ENCODE measurements at places on chromosomes 2 and 18. TPM values are rescaled to one million over a fixed set of nuclear protein-coding genes. Genes with fewer than 3 reads are reported as not detected.

GRCh38 chr18:58394046-58394445 is 234.8 kb downstream of the ALPK2 start:
- DNase-seq: no peak

DNA sequence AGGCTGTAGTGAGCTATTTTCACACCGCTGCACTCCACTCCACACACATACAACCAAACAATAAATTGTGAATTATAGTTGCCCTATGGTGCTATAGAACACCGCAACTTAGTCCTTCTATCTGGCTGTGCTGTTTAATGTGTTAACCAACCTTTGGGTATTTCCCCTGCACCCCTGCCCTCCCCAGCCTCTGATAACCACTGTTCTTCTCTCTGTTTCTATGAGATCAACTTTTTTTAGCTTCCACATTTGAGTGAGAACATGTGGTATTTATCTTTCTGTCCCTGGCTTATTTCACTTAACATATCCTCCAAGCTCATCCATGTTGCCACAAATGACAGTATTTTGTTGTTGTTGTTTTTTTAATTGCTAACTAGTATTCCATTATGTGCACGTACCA is 32.5 kb downstream of the TET3 start:
- DNase-seq: no peak

DNA sequence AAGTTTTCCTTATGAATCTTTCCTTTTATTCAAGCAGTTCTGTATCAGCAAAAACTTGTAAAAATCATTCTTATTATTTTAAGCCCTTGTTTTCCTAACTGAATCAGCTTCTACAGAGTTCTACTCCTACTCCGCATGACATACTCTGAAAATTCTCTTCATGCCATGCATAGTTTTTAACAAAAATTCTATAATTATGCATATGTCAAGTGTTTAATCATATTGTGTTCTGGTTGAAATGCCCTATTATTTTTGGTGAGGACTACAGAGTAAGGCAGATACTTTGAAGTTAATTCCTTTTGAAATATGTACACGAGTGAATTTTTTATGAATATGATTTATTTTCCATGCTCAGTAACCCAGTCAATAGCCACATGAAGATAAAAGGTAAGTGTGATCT is 28.8 kb downstream of the ANKRD30B start:
- DNase-seq: no peak

- no peak for DNase-seq
Observed at GRCh38 chr2:212284166-212284565, 254.4 kb downstream of the ERBB4 start.

DNA sequence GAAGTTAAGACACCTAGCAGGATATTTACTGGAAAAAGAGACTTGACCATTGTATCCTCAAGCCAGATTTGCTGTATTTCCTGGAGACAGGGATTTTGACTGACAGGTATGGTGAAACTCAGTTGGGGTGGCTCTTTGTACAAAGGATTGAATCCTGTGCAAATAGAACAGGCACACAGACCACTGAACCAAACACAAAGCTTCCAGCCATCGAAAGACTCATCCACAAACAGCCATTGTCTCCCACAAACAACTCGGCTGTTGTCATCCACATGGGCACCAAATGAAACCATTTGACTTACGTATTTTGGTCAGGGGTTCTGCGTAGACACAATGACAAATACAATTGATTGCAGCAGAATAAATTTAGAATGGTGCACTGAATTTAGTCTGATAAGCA is 15.9 kb downstream of the RNF152 start:
- no peak for DNase-seq

DNA sequence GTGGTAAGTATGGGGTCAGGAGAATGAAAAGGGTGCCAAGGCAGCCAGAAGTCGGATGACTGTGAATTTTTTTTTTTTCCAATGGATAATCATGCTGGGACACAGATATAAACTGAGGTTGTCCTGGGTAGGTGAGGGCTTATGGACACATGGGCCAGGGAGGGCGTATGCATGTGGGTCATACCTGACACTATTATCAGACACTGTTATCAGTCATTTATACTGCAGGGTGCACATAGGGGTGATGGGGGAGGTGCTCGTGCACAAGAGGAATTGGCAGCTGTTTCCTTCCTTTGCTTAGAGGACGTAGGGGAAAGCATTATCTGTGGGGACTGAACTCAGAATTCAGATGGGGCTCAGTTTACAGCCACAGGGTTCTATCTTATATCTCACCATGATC is 10.1 kb downstream of the CTIF start:
- no peak for DNase-seq

DNA sequence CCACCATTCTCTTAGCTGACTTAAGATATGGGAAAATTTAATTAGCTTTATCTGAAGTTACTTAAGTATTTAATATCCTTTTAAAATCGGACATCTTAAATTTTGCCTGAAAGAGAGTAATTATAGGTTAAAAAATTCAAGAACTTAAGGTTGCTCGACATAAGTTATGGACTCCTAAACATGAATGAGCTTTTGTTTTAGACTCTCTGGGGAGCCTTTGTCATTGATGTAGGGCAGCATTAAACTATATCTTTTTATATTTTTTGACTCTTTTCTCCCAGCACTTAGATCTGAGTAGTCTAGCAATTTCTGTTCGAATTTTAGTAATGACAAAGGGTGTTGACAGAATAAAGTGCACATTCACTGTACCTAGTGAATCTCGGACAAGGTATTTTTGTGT is 4.7 kb downstream of the PHLPP1 start:
- no peak for DNase-seq

- no peak for DNase-seq
Observed at GRCh38 chr2:173982918-173983317, 17.7 kb upstream of the SP3 start.

DNA sequence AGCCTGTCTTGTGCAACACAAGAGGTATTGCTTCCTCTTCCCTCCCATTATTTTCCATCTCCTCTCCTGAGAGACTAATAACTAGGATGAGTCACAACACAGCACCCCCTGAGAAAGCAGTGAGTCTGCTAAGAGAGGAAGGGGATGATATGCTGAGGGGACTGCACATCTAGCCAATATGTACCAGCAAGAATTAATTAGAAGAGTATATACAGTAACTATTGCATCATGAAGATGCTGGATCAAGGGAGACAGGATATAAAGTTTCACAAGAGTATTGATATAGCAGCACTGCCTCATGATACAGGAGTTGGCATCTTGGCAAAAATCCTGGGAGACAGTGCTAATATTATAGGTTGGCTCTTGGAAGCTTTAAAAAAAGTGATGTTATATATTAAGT is 289.9 kb upstream of the RBMS1 start:
- DNase-seq: no peak

DNA sequence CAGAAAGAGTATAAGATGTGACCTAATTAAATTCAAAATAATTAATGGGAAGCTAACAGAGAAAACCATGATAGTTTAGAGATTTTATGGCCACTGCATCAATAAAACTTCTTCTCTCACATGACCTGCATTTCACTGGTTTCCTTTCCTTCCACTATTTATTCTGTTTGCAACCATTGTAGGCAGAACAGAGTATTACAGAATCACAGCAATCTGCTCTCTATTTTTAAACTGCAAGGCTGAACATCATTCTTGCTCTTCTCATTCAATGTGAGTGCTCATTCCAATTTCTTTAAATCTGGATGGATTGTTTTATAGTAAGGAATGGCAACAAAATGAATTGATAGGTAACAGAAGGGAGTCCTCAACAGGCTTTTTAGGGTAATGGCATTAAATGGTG is 715.5 kb upstream of the RAB6C start:
- DNase-seq: no peak

GRCh38 chr2:189199797-189200196 is 20.2 kb upstream of the COL5A2 start:
- no peak for DNase-seq

GRCh38 chr2:157508676-157509075 is 64.8 kb upstream of the CYTIP start:
- no peak for DNase-seq

DNA sequence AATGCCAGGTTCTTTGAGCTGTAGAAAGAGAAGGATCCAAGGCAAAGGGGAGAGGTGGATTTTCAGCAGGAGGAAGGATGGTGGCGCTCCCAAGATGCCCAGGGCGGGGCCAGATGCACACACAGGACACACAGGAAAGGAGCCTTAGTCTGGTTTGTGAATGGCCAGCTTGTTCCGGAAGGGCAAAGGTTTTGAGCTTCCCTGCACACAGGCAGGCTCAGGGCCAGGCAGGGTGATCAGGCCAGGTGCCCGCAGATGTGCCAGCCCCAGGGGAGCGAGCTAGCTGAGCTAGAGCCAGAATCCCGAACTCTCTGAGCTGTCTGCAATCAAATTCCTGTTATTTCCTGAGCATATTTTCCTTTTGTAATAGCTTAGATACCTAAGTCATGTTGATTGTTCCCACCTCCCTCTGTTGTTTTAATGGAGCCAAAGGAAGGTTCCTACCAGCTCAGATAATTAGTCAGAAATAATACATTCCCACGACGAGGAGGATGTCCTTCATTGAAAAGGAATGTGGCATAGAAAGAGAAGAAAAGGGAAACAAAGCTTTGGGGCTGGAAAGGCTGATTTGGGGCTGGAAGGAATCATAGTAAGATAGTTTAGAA is 13.7 kb upstream of the OTOF start:
- no peak for DNase-seq

DNA sequence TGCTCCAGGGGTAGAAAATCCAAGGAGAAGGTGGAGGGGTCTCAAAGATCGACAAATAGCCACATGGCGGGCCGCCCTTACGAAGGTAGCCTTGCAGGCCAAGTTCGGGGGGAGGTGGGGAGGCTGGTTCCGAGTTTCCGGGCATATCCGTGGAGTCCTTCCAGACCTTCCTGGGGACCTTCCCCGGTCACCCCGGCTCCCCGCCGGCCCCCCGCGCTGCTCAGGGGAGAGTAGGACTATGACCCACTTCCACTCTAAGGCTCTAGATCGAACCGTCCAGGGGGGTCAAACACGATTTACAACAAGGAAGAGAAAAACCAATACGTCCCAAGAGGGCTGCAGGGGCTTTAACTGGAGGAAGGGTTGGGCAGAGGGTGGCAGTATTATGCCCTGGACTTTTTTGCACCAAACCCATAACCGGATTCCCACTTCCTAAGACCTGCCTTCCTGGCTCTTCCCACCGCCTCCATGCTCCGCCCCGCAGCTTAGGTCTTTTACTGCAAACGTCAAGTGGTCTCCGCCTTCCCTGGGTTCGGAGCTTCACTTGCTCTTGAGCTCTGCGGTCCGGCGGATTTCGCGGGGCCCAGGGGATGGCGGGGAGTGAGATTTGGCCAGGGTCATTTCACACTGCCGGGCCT is 779 bp upstream of the LYPD6 start:
- peak; percentile 29 for DNase-seq

DNA sequence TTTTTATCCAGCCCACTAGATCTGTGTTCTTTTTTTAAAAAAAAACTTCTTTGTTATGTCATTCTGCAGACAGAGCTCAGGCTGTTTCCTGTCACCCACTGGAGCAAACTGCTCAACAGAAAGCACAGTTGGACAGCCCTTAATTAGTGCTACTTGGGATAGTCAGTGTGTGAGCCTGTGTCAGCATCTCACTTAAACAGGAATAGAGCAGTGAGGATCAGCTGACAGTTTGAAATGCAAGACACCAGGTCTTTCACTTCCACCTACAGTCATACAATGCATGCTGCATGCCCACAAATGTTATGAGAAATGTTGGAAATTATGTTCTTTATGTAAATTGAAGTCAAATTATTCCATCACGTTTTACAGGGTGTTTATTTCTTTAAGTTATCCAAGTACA is 174.9 kb downstream of the NR4A2 start:
- no peak for DNase-seq

GRCh38 chr18:9943311-9943710 is 29.5 kb downstream of the VAPA start:
- no peak for DNase-seq

DNA sequence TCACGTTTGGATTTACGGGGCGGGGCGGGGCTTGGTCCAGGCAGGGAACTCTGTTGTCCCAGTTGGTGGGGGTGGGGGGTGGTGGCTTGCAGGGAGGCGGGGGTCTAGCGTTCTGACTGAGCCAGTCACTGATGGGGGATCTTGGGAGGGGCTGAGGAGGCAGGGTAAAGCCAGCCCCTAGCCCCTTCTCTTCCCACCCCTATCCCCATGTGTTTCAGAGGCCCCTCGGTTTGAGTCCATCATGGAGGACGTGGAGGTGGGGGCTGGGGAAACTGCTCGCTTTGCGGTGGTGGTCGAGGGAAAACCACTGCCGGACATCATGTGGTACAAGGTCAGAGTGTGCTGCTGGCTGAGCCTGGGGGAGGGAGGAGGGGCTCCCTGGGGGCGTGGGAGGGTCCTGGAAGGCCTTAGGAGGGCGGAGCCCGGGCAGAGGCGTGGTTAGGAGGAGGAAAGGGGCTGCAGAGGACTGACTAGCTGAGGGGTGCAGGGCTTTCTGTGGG is 22.0 kb upstream of the GMPPA start:
- DNase-seq: no peak

GRCh38 chr2:113370478-113371091 is 66.9 kb upstream of the ZNG1B start:
- DNase-seq: peak; percentile 75

GRCh38 chr18:32714571-32715148 is 58.2 kb downstream of the KLHL14 start:
- peak; percentile 46 for DNase-seq

DNA sequence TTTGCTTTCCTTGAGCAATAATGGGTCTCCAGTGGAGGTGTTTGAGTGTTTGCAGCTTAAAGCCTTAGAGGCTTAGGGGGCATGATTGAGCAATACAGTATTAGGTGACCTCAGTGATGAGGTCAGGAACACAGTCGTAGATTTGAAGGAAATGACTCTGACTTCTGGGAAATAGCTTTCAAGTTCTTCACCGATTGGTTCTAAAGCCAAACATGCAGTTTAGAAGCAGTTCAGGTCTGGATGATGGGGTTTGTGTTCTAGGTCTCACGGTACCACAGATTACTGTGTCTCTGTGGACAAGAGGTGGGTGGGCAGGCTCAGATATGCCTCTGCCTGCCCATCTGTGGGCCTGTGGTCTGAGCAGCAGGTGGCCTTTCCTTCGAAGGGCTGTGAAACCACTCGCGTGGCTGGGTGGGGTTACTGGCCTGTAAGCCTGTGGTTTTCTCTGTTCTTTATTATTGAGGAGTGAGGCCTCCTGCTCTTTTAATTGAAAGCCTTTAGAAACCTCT is 7.8 kb downstream of the MTHFD2 start:
- DNase-seq: no peak

- DNase-seq: no peak
Observed at GRCh38 chr18:38789141-38789540, 1223.5 kb upstream of the CELF4 start.

DNA sequence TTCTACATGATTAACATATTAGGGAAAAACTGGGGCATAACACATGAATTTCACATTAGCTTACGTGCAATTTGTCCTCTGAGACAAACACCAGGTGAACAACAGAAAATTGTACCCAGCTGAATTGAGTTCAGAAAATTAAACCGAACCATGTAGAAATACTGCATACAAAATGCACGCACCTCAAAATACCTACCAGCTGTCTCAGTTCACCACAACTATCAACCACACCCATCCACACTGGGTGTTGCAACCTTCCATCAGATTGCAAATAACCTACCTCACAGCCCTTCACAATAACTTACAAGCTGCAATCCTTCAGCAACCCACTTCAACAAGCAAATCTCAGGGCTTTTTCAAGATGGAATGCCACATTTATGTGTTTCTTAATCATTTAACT is 55.9 kb downstream of the UNC50 start:
- DNase-seq: no peak

GRCh38 chr18:75407468-75408437 is 19.8 kb downstream of the SMIM21 start:
- no peak for DNase-seq

CIAO1 gene
- total RNA-seq: 73.8 TPM

OTOS gene
- not detected for total RNA-seq

DYSF gene
- 1.4 TPM for total RNA-seq

GTF2A1L gene
- total RNA-seq: not detected

IL36G gene
- not detected for total RNA-seq

ERFE gene
- total RNA-seq: 0.85 TPM

CNGA3 gene
- not detected for total RNA-seq

All from mesothelial cell of epicardium (in vitro differentiated cells).